ENCODE measurements at places on chromosomes 4 and X. TPM values are rescaled to one million over a fixed set of nuclear protein-coding genes. Genes with fewer than 3 reads are reported as not detected.

GRCh38 chr4:71275004-71275403, 63.8 kb upstream of the SLC4A4 start:
- DNase-seq = no peak

DNA sequence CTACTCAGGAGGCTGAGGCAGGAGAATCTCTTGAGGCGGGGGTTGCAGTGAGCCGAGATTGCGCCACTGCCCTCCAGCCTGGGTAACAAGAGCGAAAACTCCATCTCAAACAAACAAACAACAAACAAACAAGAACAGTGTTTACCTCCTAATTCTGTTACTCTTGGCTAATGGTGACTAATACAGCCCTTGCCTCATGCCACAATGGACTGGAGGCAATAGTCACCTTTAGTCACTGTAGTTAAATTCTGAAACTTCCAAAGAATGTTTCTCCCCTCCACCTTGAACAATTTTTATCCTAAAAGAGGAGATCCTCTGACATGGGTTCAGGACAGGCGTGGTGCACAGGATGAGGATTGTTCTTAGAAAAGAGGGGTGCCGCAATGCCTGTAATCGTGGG, 241.2 kb upstream of the CTSO start:
- peak; percentile 66 for DNase-seq

The BCAP31 gene
- 273 TPM for total RNA-seq

DNA sequence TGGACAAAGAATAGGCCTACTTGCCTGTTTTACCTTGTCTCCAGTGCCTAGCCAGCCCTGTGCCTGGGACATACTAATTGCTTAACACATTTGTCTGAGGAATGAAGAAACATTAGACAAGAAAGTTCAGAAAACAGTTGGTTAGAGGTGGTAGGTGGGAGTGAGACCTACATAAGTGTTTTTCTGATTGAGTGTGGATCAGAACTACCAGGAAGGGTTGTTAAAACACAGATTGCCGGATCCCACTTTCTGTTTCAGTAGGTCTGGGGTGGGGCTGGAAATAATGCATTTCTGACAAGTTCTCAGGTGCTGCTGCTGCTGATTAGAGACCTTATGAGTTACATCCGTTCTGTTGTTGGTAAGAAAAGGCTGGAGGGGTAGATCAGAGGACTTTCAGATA, 5.7 kb upstream of the JADE1 start:
- DNase-seq = peak; percentile 22

DNA sequence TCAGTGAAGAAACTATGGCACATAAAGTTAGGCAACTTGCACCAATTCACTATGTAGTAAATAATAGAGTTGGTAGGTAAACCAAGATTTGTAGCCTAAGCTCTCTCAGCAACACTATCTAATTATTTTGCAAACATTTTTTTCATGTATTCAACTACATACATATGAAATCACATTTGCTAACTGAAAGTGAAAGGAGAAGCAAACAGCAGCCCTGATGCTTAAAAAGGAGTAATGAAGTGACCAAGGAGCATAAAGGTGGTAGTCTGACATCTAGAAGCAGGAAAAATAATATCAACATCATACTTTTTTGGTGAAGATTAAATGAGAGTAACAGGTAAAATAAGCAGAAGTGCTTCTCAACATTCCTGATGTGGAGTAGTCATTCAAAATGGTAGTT, 603.7 kb downstream of the GRXCR1 start:
- DNase-seq = no peak

GRCh38 chr4:40564815-40565483, 64.7 kb downstream of the RBM47 start:
- DNase-seq = no peak

The WDR17 gene
- 5.5 TPM for total RNA-seq

DNA sequence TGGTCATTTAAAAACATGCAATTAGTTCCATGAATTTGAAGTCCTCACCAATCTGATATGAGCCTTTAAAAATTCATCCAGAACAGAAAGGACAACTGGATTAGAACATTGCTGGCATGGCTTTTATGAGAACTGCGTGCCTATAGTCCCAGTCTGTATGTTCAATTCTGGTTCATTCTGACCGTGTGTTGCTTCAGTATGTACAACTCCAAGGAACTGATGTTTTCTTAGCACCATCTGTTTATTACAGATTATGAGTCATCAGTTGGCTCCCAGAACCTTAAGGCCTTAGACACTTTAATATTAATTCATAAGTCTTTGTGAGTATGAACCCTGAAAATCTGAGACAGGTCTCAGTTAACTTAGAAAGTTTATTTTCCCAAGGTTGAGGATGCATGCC, 115.0 kb downstream of the CEP44 start:
- DNase-seq = peak; percentile 57

DNA sequence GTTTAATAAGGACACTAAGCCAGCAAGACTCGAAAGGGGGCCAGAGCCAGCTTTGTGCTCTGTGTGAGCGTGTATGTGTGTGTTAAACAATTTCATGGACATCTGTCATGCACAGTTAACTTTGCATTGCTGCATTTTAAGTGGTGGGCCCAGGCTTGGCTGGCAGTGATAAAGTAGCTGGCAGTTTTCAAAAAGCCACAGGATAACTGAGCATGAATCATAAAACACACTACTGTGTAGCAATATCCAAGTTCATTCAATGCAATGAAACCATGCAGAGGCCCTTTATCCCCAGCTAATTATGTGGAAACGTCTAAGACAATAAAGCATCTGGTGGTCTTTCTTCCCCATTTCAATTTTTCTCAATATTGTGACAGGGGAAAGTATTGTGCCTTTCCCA, 132.9 kb downstream of the NKX6-1 start:
- DNase-seq = peak; percentile 85

The SEC24D gene
- total RNA-seq = 62.1 TPM

DNA sequence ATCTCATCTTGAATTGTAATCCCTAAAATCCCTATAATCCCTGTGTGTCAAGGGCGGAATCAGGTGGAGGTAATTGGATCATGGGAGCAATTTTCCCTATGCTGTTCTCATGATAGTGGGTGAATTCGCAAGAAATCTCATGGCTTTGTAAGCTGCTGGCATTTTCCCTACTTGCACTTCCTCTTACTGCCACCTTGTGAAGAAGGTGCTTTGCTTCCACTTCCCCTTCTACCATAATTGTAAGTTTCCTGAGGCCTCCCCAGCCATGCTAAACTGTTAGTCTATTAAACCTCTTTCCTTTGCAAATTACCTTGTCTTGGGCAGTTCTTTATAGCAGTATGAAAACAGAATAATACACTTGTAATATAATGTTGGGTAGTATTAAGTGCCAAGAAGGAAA, 1087.4 kb upstream of the SLIT2 start:
- DNase-seq = peak; percentile 16

DNA sequence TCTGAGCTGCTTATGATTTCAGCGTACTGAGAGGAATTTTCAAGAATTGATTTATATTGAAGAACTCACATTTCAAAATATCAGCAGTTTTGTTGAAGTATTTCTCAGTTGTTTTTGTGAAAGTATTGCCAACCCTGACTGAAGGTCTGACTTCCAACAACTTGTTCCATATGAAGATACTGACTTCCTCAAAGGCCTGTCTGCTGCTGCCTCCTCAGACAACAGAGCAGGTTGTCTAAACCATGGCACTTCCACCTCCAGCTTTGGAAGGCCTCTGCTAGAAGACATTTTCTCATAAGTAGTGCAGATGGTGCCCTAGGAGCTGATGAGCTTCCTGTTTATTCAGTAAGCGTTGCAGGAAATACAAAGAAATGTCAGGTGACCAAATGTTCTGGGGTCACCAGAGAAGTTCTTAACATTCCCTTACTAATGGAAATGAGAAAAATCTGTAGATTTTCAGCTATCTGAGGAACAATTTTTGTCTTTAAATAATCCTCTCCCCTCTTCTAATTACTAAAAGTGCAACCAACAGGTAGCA, 28.8 kb downstream of the FGF2 start:
- DNase-seq = peak; percentile 21

- peak; percentile 87 for DNase-seq
Measured at GRCh38 chrX:31353095-31353494, 281.3 kb upstream of the FTHL17 start.

GRCh38 chr4:118280501-118281218, 72.1 kb downstream of the PRSS12 start:
- DNase-seq = peak; percentile 79

DNA sequence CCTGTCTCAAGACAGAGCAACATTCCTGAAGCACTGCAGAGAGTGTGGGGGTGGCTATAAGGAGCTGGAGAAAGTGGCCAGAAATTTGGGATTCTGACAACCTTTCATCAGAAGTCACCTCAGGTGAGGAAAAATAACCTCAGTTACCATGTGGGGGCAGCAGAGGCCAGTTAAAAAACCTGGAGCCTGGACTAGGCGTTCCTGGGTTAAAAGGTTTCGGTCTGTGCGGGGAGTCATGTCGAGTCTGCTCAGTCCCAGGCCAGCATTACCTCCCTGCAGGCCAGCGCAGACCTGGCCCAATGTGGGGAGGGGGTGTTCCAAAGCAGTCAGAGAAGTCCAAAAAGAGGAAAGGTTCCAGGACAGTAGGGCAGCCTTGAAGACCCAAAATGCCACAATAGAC, 10.9 kb upstream of the NALF2 start:
- no peak for DNase-seq

- DNase-seq = no peak
Measured at GRCh38 chr4:142566243-142566642, 279.9 kb downstream of the INPP4B start.

DNA sequence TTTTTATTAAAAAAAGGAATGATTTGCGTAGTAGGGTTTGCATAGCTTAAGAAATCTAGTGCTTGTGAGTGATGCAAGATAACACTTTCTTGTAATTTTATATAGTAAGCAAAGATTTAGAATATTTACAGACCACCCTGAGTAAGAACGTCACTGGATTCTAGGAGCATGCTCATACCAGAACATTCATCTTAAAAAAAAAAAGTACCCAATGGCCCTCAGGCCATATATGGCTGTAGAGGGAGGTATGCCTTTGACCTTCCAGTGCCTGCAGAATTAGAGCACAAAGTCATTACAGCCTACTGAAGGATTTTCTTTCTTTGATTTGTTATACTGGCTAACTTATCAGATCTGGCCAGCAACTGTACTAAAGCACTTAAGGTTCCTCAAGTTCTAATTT, 236.3 kb upstream of the GYPA start:
- DNase-seq = no peak
